ENCODE measurements at places on chromosomes 1 and 21.

- DNase-seq: no peak
Observed at GRCh38 chr1:71565262-71565661, 484.4 kb upstream of the ZRANB2 start.

DNA sequence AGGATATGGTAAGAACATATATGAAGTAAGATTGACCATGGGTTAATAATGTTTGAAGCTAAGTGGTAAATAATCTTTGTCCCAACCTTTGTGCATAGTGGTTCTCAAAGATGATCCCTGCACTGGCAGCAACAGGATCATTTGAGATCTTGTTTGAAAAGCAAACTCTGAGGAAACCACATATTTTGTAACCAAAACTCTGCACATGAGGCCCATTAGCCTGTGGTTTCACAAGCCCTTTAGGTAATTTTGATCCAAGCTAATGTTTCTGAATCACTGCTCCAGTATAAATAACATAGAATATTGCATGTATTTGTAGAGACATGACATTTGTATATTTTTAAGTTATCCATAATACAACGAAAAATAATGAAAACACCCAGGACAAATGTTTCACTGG is 147.9 kb upstream of the RGS18 start:
- DNase-seq: no peak

GRCh38 chr1:168360151-168361021 is 79.7 kb downstream of the TBX19 start:
- DNase-seq: no peak

GRCh38 chr1:18233176-18233864 is 125.7 kb downstream of the IGSF21 start:
- DNase-seq: no peak

GRCh38 chr1:47996406-47997226 is 569 bp downstream of the TRABD2B start:
- no peak for DNase-seq

DNA sequence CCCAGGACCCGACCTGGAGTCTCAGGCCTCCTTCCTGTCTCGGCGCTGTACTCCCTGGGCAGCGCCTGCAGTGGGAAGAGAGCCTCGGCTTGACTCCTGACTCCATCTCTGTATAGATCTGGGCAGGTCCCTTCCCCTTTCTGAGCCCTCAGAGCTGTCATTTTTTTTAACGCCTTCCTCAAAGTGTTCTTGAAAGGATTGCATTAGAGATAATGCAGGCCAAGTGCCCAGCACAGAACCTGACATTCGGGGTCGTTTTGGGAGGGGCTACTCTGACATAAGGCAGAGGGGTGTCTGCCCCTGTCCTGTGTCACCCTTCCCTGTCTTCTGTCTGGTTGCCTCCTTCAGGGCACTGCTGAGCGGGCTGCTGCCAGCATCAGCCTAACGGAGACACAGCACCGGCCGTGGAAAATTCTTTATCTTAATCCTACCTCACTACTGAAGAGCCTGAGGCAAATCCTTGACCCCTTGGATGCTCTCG is 271.6 kb downstream of the TRABD2B start:
- no peak for DNase-seq

DNA sequence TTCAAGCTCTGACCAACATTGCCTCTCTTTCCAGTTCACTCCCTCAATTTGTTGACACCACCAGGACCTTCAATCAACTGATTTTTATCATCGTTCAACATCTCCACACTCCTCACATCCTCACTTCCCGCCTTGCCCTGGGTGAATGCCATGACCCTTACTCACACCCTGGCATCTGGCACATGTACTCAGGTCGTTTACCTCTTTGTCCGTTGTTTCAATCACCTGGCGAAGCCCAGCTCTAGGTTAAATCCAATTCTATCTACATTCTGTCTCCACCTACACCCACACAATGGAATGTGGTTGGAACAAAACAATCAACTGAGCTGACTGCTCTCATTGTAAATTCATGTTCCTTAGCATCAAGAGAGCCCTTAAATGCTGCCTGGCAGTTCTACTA is 24.2 kb upstream of the TBX15 start:
- DNase-seq: no peak

GRCh38 chr1:43319766-43320165 is 17.9 kb upstream of the MPL start:
- DNase-seq: no peak

GRCh38 chr1:232274236-232274855 is 355.6 kb downstream of the SIPA1L2 start:
- DNase-seq: no peak

DNA sequence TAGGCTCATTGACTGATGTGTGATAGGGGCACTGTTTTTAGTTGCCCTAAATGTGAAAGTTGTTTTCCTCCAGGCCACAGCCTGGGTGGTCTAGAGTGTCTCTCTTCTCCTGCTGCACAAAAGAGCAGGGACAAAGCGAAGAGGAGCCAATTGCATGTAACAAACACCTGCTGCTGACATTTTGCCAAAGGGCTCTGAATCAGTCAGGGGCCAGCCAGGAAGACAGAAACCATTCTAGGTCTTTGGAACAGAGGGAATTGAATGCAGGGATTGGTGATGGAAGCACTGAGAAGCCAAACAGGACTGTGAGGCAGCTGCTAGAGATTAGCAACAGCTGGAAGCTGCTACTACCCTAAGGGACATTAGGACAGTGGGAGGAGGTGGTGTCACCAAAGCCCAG is 185.3 kb upstream of the POU3F1 start:
- DNase-seq: no peak

DNA sequence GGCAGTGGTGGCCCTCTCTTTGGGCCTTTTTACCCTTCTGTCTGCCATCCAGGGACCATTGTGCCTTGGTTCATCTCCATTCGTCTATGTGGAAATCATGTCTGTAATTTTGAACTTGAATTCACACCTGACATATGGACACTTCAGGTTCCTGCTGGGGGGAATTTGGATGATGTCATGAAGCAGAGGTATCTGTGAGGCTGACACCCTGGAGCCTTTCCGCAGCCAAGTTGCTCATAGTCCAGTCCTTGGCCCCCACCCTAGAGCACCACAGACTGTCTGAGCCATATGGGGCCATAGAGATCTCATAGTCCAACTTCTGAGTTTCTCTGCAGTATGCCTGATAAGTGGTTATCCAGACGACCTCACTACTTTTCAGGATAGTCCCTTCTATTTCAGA is 147.7 kb upstream of the CACNA1E start:
- DNase-seq: no peak

- no peak for DNase-seq
Observed at GRCh38 chr21:39119891-39120290, 63.4 kb downstream of the PSMG1 start.

DNA sequence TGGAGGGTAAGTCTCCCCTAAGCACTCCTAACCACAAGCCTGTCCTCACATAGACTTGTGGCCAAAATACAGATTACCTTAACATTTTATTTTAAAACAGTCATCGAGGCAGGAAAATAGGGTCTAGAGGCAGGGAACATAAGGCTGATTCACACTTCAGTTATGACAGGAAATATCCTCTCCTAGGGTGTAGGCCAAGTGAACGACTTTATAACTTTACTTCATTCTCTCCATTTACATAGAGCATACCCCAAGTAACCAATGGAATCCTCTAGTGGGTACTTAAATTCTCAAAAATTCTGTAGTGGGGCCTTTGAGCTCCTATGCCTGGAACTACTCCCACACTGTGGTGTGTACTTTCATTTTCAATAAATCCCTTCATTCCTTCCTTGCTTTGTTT is 113.0 kb downstream of the WDR3 start:
- DNase-seq: no peak

DNA sequence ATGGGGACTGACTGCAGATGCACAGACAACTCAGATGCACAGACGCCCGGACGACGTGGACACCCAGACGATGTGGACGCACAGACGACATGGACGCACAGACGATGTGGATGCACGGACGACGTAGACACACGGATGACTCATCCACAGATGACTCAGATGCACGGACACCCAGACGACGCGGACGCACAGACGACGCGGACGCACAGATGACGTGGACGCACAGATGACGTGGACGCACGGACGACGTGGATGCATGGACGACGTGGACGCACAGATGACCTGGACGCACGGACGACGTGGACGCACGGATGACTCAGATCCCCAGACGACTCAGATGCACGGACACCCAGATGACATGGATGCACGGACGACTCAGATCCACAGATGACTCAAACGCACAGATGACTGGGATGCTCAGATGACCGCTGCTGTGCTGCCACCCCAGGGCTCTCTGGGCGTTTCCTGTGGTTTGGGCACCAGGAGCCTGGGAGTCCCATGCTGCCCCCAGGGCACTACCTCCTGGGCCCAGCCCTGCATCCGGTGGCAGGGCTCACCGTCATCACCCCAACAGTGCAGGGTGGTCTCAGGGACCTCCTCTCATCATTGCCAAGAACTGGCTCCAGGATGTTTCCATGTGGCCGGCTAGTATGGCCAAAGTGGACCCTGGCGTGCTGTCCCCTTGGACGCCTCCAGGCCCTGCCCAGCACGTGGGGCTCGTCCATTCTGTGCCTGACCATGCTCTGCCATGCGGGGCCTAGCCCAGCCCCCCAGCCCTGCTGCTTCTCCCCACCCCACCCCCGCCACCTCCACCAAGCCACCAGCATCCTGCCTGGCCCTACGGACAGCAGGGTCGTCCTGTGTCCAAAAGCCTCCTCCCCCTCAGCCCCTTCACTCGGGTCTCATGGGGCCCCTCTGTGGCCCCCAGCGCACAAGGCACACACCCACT is 14.0 kb downstream of the FAAP20 start:
- no peak for DNase-seq

- no peak for DNase-seq
Observed at GRCh38 chr1:226965581-226966440, 25.7 kb downstream of the COQ8A start.

DNA sequence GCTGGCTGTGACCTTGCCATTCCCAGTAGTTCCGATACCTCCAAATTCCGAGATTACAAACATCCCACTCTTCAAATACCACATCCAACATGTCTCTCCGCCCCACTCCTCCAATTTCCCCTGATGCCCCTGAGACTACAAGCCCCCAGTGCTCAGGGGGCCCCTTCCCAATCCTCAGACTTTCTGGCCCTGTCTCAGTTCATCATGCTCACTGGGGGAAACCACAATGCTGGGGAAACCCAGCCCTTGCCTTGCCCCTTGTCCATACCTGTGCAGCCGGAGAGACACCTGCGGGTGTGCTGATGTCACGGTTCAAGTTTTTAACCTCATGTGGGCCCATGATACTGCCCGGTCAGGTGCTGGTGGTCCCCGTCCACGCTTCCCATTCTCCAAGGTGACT is 226.6 kb downstream of the CAMTA1 start:
- DNase-seq: no peak

DNA sequence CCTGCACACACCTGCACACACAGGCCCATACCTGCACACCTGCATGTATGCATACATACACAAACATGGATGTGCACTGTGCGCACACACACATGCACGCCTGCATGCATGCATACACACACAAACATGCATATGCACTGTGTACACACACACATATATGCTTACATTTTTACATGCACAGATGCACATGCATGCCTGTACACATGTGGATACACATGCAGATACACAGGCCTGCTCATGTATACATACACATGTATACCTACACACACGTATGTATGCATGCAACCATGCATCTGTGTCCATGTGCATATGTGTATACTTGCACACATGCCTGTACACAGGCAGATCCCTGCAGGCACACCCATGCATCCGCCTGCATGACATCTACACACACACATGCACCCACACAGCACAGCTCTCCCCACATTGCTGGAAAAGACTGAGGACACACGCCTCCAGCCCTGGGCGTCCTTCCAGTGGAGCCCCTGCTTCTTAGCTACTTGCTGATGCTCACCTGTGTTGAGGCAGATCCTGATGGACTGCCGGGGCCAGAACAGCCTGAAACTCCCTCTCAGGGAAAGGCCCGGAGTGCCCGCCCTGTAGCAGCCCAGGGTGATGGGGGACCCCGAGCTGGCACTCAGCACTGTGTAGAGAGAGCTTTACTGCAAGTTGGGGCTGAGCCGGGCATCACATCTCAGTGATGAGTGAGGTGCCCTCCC is 28.6 kb downstream of the KRTAP10-1 start:
- no peak for DNase-seq

- DNase-seq: no peak
Observed at GRCh38 chr1:225695578-225696337, 42.8 kb upstream of the ENAH start.

DNA sequence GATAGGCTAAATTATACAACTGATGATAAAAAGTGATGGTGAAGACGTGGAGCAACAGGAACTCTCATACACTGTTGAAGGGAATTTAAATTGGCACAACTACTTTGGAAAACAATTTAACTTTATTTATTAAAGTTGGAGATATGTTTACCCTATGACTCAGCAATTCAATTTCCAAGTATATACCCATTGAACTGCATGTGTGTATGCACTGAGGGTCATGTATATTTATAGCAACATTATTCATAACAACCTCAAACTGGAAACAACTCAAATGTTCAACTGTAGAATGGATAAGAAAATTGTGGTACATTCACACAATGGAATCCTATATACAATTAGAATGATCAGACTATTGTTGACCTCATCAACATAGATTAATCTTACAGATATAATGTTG is 16.5 kb upstream of the BCAS2 start:
- DNase-seq: no peak

DNA sequence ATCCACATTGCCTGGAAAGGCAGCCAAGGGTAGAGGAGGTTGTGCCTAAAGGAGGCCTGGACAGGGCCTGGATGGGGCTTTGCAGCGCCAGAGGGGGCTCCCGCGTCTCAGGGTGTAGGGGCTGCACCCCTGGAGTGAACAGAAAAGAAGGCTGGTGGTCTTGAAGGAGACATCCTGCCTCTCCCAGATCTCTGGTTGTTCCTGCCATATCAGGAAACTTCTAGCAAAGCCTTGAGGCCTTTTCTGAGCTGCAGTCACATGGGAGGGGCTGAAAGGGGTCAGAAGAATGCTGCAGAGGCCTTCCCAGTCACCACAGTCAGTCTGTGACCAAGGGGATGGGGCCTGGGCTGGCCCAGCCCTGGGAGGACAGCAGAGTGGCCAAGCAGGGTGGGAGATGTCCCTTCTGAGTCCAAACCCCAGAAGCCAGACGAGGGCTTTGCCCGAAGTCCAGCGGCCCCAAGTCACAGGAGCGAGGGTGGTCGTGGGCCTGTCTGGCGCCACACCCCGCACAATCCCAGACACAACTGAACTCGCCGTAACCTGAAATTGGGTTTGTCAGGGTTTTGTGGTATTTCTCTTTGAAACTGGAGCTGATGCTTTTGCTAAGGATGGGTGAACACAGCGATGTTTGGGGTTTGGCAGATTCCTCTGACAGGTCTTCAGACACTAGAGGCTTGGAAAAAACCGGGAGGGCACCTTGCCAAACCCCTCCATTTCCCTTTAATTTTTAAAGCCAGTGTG is 29.6 kb downstream of the SIM2 start:
- no peak for DNase-seq

- DNase-seq: no peak
Observed at GRCh38 chr1:246632281-246633168, 66.3 kb downstream of the CNST start.

DNA sequence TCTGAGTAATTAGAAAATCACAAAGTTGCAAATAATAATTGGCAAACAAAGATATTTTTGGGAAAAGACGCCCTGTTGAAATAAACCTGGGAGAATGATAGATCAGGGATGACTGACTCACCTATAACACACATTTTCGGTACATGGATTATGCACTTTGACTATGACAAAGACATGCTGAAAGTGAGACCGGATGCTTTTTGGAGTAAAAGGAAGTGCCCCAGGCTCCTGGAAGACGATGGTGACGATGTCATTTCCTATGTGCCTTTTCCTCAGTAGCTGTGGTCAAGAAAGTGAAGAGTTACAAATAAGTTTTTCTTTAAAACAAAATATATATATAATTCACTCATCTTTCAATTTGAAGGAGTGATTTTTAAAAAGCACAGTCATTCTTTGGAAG is 158.7 kb downstream of the SIPA1L2 start:
- DNase-seq: no peak

- DNase-seq: no peak
Observed at GRCh38 chr1:228097333-228098081, 5.6 kb downstream of the C1orf35 start.
